Activated naive CD4-positive, alpha-beta T cell treated with anti-CD3 and anti-CD28 coated beads, Interleukin-2, amount 50 U/mL, for 16 hours (primary cell): ENCODE measurements at places on chromosomes 11 and 22.

DNA sequence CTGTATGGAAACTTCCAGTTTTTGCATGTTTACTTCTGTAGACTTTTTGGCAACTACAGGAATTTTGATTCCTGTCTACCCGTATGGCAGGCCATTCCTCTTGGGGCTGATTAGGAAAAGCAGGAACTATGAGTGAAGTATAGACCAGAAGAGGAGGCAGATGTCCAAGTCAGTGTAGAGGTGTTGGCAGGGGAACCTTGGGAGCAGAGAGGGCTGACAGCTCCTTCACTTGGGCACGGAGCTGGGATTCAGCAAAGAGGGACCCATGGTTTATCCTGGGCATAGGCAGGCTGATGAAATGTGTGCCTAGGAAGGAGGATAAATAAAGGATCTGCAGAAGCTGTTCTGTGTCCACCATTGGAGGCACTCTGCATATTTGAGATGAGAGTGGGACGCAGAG, 33.1 kb downstream of the TREH start:
- no peak for DNase-seq

GRCh38 chr11:122162095-122162494, 46.1 kb upstream of the BLID start:
- no peak for DNase-seq

DNA sequence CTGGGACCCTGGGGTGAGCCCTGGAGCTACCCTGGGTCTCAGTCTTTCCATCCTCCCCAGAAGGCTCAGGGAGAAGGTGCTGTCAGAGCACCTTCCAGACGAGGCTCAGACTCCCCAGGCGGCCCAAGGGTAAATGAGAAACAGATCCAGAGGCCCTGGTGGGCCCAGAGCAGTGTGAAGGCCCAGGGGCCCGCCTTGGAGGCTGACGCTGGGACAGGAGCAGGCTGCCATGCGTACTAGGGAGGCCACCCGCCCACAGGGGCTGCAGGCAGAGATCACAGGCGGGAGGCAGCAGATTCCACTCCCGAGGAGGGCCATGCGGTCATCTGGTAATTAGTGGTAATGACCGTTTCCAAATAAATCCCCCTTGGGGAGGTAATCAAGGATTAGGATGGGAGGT, 5.2 kb downstream of the WNT11 start:
- no peak for DNase-seq

GRCh38 chr22:49564054-49564453, 263.6 kb downstream of the BRD1 start:
- DNase-seq: no peak

- DNase-seq: no peak
Observed at GRCh38 chr11:22407267-22407666, 69.1 kb downstream of the SLC17A6 start.

- no peak for DNase-seq
Observed at GRCh38 chr11:8248786-8249185, 14.9 kb downstream of the LMO1 start.

- no peak for DNase-seq
Observed at GRCh38 chr11:10886652-10887250, 28.9 kb upstream of the ZBED5 start.

- DNase-seq: no peak
Observed at GRCh38 chr11:110524238-110524637, 94.5 kb downstream of the FDX1 start.

DNA sequence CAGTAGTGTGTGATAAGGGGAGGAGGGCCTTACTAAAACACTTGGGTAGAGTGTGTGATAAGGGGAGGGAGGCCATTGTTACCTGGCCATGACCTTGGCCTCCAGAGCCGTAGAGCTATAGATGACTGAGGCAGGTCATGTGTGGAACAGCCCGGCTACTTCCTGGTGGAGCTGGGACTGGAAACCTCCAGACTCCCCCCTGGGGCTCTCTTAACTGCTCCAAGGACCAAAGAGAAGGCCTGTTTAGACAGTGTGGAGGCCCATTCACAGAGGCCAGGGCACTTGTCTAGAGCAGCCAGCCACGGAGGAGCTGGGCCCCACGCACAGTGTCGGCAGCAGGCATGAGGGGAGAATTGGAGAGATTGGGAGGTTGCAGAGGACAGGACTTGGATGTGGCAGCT, 12.5 kb upstream of the MICALL1 start:
- no peak for DNase-seq
